ENCODE measurements at places on chromosomes 16 and 17. TPM values are rescaled to one million over a fixed set of nuclear protein-coding genes. Genes with fewer than 3 reads are reported as not detected.

The AURKB gene
- 140 TPM for total RNA-seq

The IRX3 gene
- not detected for total RNA-seq

The CTF1 gene
- total RNA-seq, result 0.45 TPM

The KCNJ16 gene
- total RNA-seq, result not detected

The SMIM5 gene
- total RNA-seq, result not detected

The ACE gene
- 0.46 TPM for total RNA-seq

The SEC14L5 gene
- not detected for total RNA-seq

The KRTAP9-8 gene
- total RNA-seq, result not detected

The MYH2 gene
- not detected for total RNA-seq

The IRF8 gene
- total RNA-seq, result 191 TPM

The PSMB3 gene
- 298 TPM for total RNA-seq

The ZNF646 gene
- total RNA-seq, result 18.1 TPM

The SLC47A1 gene
- not detected for total RNA-seq

The TVP23B gene
- 21.5 TPM for total RNA-seq

The ZNF688 gene
- total RNA-seq, result 9.2 TPM

The SYT17 gene
- total RNA-seq, result 3.8 TPM

The HOXB7 gene
- total RNA-seq, result 4.5 TPM

The EPOP gene
- total RNA-seq, result 9.7 TPM

The CCDC40 gene
- total RNA-seq, result not detected

The ABCC6 gene
- not detected for total RNA-seq

The SAMD14 gene
- 1.3 TPM for total RNA-seq

The PTGES3L gene
- total RNA-seq, result 0.51 TPM

The NGFR gene
- total RNA-seq, result 0.21 TPM

The GIT1 gene
- 45.1 TPM for total RNA-seq

The C17orf75 gene
- 30.5 TPM for total RNA-seq

The SSTR5 gene
- total RNA-seq, result not detected

The PSMB10 gene
- 203 TPM for total RNA-seq

The NOS2 gene
- 0.05 TPM for total RNA-seq

The SGCA gene
- 0.51 TPM for total RNA-seq

The CSH2 gene
- total RNA-seq, result not detected

The SPNS2 gene
- total RNA-seq, result 0.56 TPM

The CES2 gene
- total RNA-seq, result 26.9 TPM

The USP7 gene
- 133 TPM for total RNA-seq
